Fibroblast of skin of left quadriceps (primary cell): ENCODE measurements at places on chromosomes 13 and 19.

- DNase-seq, result no peak
Observed at GRCh38 chr13:31755803-31756212, 16.5 kb downstream of the RXFP2 start.

- DNase-seq, result no peak
Observed at GRCh38 chr13:44147233-44147632, 226.4 kb upstream of the SERP2 start.

- DNase-seq, result no peak
Observed at GRCh38 chr19:58304748-58305064, 471 bp upstream of the ERVK3-1 start.

DNA sequence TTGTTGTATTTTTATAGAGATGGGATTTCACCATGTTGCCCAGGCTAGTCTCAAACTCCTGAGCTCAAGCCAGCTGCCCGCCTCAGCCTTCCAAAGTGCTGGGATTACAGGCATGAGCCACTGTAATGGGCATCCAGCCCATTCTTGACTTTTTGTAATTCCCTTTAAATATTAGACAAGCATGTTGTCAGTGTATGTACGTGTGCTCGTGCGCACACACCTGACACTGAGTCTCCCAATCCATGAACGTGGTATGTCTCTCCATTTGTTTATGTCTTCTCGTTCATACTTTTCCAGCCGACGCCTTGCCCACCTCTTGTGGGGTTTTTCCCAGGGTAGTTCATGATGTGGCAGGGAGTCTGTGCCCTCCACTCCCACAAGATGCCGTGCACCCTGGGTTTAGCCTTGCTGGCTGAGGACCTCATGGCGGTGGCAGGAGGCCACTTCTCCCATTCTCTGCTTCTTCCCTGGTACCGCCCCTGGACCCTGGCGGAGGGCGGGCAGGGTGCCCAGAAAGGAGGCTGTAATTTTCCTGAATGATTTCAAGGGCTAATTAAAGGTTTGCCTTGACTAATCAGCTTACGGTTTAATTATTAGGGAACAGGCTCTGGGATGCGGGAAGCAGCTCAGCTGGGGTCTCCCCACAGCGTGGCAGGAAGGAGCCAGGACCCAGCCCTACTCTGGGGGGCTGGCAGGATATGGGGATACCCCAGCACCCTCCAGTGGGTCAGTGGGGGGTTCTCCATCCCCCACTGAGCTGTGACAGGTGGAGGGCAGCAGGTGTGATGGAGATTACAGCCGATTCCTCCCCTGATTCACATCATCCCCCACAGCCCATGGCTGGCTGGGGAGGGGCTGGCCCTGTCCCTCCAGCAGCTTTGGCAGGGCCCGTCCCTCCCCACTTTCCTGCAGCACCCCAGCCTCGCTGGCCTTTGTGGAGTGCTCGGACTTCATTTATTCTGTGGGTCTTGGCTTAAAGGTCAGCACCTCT lies 12.9 kb downstream of the PAK4 start:
- no peak for DNase-seq

GRCh38 chr13:71869274-71869673 lies 2.3 kb upstream of the DACH1 start:
- DNase-seq, result no peak

DNA sequence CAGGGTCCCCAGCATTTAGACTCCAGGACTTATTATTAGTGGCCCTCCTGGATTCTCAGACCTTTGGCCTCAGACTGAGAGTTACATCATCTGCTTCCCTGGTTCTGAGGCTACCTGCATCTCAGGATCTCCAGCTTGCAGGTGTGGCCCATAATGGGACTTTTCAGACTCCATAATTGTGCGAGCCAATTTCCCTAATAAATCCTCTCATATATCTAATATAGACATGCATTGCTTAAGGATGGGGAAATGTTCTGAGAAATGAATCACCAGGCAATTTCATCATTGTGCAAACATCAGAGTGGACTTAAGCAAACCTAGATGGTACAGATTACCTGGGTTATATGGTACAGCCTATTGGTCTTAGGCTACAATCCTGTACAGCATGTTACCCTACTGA lies 116.5 kb upstream of the FBXL3 start:
- DNase-seq, result no peak

- no peak for DNase-seq
Observed at GRCh38 chr13:29292045-29292444, 303.4 kb downstream of the SLC7A1 start.

- DNase-seq, result no peak
Observed at GRCh38 chr13:62627226-62627625, 1211.6 kb upstream of the PCDH20 start.

- DNase-seq, result no peak
Observed at GRCh38 chr19:18002347-18002850, 5.6 kb upstream of the ARRDC2 start.

- DNase-seq, result no peak
Observed at GRCh38 chr19:10052602-10053360, 33.3 kb upstream of the SHFL start.

- DNase-seq, result no peak
Observed at GRCh38 chr13:82002710-82003109, 1661.8 kb upstream of the SPRY2 start.

DNA sequence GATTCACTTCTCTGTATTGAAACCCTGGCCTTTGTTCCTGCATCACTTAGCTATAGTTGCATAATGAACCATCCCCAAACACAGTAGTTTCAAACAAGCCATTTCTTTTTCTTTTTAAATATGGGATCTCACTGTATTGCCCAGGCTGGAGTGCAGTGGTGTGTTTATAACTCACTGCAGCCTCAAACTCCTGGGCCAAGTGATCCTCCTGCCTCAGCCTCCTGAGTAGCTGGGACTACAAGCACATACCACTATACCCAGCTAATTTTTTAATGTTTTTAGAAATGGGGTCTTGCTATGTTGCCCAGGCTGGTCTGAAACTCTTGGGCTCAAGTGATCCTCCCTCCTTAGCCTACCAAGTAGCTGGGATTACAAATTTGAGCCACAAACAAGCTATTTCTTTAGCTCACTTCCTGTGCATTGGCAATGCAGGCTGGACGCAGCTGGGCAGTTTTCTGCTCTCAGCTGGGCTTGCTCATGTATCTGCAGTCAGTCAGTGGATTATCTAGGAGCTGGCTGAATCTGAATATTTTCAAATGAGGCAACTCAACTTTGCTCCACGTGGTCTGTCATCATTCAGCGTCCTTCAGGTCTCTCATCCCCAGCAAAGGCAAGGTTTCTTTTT lies 49.5 kb upstream of the SIN3B start:
- DNase-seq, result no peak

DNA sequence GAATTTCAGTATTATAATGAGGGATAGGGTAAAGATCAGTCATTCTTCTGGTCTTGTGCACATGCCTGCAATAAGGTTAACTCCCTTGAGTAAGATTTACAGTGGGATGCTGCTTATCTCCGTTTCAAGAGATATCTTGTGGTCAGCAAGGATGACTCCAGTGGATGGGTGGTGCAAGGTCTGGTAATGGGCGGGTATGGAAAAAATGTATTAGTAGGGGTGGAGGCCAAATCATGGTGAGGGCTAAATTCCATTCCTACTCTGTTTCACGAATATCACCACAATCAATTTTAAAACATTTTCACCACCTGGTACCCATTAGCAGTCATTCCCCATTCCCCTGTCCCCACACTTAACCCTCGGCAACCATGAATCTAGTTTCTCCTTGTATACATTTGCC lies 40.6 kb downstream of the CCDC122 start:
- DNase-seq, result peak; percentile 68
